Stimulated activated CD8-positive, alpha-beta memory T cell treated with anti-CD3 and anti-CD28 coated beads, Interleukin-2, amount 100 ng/mL, for 1 hour (primary cell): ENCODE measurements at places on chromosomes 11 and 22.

- DNase-seq: no peak
These were observed 372.9 kb downstream of the TBC1D22A start for GRCh38 chr22:47135338-47135737.

DNA sequence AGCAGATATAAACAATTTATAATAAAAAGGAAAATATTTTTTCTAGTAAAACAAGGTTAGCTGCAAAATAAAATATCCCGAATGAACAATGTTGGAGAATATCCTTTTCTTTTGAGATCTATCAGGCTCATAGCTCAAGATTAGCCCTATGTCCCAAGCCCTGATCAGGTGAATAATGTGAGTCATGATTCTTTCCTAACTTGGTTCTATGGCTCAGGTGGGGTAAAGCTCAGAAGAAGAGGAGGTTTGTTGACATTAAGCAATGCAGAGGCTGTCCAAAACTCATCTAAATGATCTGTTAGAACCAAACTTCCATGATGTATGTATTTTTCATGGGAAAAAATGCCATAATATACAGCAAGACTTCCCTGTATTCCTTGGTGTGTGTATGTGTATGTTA lies 86.1 kb downstream of the TRIM44 start:
- DNase-seq: no peak

DNA sequence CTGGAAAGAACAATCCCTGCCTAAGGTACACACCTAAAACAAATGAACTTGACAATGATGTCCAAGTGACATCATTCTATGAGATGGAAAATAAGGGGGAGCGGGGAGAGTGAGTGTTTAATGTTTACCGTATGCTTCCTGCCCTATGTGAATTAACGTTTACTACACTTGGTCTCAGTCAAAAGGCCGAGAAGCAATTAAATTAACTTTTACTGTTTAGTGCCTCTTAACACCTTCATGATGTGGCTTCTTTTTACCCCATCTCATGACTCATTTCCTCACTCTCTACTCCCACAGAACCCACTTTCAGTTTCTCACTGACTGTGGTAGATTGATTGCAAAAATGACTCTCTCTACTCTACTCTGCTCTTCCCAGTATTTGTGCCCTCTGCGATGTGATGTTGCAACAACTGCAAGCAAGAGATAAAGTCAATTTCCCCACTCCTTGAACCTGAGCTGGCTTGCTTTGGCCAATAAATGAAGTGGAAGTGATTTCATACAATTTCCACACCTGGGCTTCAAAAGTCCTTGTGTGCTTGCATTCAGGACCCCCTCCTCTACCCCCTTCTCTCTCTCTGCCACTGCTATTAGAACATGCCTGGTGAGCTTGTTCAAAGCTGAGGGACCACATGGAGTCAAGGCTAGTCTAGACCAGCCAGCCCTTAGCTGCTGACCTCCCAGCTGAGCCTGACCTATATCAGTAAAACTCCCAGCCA lies 11.6 kb upstream of the ALKBH3 start:
- peak; percentile 14 for DNase-seq

DNA sequence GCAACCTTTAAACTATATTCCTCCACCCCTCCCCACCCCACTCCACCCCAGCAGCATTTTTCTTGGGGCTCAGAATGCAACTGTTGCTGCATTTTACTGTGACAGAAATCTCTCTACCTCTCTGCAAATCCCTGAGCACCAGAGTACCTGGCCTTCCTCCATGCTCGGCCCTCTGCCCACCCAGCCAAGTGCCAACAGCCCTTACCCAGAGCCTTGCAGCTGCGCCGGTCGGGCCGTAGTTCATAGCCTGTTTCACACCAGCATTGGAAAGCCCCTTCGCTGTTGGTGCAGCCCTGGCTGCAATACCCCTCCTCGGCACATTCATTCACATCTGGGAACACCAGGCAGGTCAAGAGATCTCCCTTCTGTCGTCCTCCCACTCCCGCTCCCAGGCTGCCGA lies 23.4 kb downstream of the LRP4 start:
- DNase-seq: no peak

DNA sequence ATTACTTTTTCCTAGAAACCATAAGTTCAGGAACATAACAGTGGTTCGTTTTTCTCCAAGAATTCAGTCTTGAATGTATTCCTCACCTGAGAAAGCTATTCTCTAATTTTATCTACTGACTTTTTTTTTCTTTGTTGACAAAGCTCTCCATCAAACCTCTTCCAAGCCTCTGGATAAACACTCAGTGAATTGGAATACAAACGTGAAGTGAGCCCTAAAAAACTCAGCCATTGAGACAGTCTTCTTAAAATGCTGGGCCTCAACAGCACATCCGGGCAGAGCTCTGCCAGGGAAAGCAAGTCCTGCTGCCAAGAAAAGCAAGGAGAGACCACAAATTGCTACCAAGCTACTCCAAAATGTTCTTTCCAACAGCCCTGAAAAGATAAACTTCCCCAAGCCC lies 7.7 kb upstream of the SLC1A2 start:
- no peak for DNase-seq

GRCh38 chr22:20014526-20015186 lies 2.0 kb downstream of the ARVCF start:
- no peak for DNase-seq

GRCh38 chr11:126636911-126637794 lies 281.7 kb downstream of the ST3GAL4 start:
- DNase-seq: no peak

GRCh38 chr11:68043029-68043348 lies 4.2 kb downstream of the TCIRG1 start:
- DNase-seq: no peak

GRCh38 chr11:88623531-88623930 lies 286.0 kb upstream of the CTSC start:
- no peak for DNase-seq

GRCh38 chr22:29194184-29194583 lies 11.5 kb upstream of the EMID1 start:
- no peak for DNase-seq

- no peak for DNase-seq
These were observed 107.2 kb upstream of the E2F8 start for GRCh38 chr11:19347911-19348310.

- DNase-seq: no peak
These were observed 528 bp downstream of the WEE1 start for GRCh38 chr11:9573775-9574621.

GRCh38 chr11:69138265-69138664 lies 17.5 kb upstream of the SMIM38 start:
- no peak for DNase-seq

DNA sequence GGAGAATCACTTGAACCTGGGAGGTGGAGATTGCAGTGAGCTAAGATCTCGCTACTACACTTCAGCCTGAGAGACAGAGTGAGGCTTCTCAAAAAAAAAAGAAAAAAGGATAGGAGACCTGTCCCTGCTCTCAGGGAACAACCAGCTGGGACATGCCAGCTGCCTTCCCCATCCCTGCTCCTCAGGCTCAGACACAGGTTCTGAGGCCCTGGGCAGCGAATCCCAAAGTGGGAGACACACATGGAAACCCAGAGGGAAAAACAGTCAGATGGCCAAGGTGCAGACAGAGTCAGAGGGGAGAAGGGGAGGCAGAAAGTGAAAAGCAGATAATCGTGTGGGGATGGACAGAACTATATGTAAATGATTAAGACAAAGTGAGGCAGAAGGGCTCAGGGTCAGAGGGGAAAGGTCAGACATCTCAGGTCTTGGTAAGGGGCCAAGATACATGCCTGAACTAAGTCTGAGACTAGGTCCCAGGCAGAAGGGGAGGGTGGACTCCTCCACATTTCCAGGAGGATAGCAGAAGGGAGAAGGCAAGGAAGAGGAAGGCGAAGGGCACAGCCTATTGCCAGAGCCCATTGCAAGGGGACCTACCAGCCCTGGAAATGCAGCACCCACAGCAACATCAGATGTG lies 14.2 kb downstream of the STARD10 start:
- DNase-seq: no peak

GRCh38 chr11:62400760-62401159 lies 18.1 kb upstream of the SCGB1A1 start:
- no peak for DNase-seq

GRCh38 chr11:9039198-9039597 lies 35.4 kb upstream of the NRIP3 start:
- no peak for DNase-seq

GRCh38 chr11:66325263-66325671 lies 8.4 kb upstream of the CD248 start:
- DNase-seq: no peak

DNA sequence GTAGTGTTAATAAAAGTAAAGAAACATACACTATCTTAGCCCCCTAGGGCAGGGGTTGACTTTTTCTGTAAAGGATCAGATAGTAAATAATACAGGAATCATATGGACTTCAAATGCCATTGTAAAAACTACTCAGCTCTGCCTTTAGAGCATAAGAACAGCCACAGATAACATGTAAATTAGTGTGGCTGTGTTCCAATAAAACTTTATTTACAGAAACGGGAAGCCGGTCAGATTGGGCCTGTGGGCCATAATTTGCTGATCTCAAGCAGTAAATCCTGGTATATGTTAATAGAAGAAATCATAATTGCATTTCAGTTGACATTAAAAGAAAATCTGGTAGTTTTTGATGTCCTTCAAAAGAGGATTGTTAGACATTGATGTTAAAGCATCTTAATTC lies 76.5 kb downstream of the ZC3H12C start:
- DNase-seq: no peak

- DNase-seq: no peak
These were observed 6.8 kb downstream of the MPST start for GRCh38 chr22:37026325-37026724.

GRCh38 chr11:44711113-44711786 lies 15.5 kb upstream of the TSPAN18 start:
- DNase-seq: no peak
